ENCODE measurements at places on chromosomes 16 and 17.
A peak's percentile ranks its signal among the peaks of the same experiment; 100 is the strongest.

- DNase-seq = no peak
Measured at GRCh38 chr16:53090591-53091411, 36.0 kb downstream of the CHD9 start.

- DNase-seq = no peak
Measured at GRCh38 chr17:8441690-8442089, 6.0 kb downstream of the NDEL1 start.

- no peak for DNase-seq
Measured at GRCh38 chr17:13484020-13484419, 117.7 kb downstream of the HS3ST3A1 start.

- DNase-seq = no peak
Measured at GRCh38 chr16:67022531-67023214, 6.3 kb upstream of the CBFB start.

DNA sequence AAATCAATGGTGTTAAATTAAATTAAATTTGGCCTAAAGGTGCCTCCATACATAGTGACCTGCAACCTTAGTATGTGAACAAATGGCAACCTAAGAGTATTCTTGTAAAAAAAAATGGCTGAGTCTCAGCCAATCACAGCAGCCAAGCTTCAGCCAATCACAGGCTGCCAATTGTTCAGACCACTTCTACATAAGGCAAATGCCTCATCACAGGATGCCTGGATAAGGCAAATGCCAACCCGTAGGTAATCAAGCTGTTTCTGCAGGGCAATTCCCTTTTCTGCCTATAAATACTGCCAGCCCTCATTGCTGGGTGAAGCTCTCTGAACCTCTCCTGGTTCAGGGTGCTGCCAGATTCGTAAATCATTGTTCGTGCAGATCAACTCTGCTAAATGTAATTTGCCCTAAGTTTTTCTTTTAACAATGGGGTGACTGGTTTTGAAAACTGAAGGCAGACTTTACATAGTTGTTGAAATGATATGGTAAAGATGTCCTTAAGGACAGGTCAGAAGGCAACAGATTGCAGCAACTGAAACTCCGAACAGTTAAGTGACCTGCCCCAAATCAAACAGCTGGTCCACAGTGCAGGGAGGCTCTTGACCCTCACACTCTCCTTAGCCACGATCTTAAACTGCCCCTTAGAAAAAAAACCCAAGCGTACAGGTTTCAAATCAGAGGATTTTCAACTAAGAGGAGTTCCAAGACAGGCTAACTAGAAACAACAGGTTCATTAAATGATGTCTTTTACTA is 50.3 kb downstream of the N4BP1 start:
- DNase-seq = no peak

DNA sequence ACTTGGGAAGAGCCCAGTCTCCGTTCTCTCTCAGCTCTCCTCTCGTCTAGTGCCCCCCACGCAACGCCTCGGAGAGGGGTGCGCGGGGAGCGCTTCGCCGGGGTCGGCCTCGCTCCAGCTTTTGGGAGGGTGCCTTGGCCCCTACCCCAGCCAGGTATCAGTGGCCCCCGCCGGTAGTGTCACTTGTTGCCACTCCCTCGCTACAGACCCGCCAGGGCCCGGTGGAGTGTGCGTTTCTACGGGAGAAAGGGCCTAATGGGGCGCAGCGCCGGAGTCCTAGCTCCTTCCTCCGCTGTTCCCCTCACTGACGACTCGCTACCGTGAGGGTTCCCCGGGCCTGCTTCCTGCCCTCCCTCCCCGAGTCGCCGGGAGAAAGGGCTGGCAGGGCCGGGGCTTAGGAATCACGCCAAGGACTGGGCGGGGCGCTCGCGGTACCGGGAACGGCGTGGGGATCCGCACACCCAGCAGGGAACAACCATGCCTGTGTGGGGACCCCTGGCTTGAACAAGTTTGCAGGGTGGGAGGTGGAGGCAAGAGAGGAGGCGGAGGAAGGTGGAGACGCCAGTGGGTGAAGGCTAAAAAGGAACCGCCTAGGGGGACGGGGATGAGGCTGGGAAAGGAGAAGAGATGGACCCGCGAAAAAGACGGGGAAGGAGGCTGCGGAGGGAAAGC is 997 bp upstream of the CDH11 start:
- no peak for DNase-seq

- DNase-seq = no peak
Measured at GRCh38 chr17:34366010-34366409, 3.0 kb upstream of the CCL1 start.

DNA sequence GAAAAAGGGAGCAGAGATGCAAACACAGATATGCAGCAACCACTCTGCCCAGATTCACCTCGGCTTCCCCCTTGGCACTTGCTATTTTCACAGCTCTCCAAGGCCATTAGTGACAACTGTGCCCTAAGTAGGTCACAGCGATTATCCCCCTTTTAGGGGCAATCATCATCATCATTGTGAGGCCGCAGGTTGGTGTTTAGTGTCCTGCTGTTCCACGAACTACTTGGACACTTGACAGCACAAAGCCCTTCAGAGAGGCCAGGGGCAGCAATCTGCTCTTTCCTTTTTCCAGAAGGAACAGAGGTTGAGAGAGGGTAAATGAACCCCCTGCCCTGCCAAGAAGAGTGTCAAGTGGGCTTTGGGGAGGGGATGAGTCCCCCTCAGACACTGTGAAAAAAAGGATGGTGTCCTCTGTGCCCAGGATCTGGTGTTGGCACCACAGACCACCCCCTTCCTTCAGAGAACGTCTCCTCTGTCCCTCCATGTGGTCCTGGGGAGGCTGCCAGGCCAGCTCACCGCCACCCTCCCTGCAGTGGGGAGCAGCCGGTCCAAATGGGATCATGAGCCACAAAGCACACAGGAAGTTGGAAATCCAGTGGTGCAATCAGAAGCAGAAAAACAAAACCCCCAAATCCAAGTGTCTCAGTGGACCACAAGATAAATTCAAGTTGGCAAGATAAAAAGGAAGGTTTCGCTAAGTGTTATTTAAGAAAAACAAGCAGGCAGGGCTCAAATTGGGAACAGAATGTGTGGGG is 78.4 kb upstream of the MED9 start:
- no peak for DNase-seq

GRCh38 chr16:26651464-26651863 is 415.3 kb upstream of the C16orf82 start:
- no peak for DNase-seq

- DNase-seq = peak; percentile 76
Measured at GRCh38 chr17:59829217-59830006, 63.3 kb downstream of the TUBD1 start.
